ENCODE measurements at places on chromosomes 13 and 19.

DNA sequence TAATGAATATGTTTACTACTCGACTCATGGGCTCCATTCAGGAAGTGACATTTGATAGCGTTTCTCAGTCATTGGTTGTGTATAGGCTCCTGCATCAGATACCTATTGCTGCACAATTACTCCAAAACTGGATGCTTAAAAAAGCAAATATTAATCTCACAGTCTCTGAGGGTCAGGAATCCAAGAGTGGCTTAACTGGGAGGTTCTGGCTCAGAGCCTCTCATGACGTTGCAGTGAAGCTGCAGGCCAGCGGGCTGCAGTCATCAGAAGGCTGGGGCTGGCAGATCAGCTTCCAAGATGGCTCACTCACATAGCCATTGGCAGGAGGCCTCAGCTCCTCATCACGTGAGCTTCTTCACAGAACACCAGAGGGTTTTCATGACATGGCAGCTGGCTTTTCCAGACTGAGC lies 525.1 kb upstream of the NBEA start:
- DNase-seq = no peak

DNA sequence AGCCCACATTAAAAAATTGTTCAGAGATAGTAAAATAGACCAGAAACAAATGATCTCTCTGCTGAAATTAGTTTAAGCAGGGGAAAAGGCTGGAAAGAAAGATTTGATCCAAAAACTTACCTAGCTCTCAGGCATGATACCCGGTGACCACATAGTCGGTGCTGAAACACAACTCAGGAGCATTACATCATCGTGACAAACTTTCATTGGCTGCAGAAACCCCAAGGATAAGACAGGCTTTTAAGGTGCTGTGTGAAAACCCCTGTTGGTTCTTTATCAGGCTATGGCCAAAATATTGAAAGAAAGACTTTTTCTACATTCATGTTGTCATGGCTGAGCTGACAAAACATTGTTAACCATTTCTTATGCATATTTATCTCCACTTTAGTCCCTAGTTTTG lies 171.7 kb upstream of the KLF12 start:
- DNase-seq = no peak

- DNase-seq = no peak
Measured at GRCh38 chr13:53873558-53873957, 844.9 kb downstream of the OLFM4 start.

DNA sequence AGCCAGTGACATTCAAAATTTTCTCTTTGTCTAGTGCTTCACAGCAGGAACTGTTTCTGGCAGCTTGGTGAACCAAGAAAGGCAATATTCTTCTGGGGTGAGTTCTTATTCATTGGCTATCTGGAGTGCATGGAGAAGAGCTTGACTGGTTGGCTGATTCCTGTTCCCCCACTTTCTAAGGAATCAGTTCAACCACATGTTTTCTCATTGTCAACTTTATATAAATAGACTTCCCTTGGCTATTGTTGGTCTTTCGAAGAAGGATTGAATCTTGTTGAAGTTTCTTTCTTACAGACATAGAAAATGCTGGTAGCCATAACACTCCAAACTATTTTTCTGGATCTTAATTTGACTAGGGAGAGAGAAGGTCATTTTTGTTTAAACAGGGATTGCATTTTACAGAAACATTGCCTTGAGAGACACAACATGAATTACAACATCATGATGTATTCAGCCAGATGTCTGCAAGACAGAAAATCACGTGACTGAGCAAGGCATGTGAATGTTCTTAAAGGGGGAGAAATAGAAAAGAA lies 85.2 kb downstream of the EDNRB start:
- DNase-seq = no peak
